GM13976 (cell line): ENCODE measurements at places on chromosomes 5 and 9.

DNA sequence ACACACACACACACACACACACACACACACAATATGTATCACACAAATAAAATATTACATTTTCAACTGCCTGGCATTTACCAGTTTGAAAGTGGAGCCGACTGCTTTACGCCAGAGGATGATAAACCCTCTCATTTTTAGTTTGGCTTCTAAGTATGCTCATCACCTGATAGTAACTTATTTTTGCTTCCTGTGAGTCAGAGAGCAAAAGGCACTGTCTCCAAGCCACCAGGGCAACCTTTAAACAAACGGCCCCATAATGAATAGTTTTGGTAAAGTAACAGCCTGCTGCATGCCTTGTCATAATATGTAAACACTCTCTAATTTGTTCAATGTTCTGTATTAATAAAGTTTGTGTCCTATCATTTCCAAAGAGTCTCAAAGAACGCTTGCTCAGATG lies 26.9 kb downstream of the KLF4 start:
- no peak for DNase-seq

DNA sequence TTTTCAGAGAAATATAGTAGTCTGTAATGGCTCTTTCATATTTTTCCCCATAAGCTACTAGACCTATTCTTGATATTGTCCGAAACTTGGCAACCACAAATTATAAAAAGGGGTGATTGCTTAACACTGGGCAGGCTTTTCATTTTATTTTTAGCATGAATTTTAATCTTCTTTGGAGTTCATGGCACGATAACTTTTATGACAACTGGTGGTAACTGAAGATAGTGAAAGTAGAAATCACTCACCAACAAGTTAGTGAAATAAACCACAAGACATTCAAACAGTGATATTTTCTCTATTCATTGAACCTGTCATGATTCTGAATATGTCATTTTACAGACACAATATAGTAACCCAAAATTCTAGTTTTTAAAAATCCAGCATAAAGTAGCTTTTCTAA lies 213.9 kb downstream of the PRDM9 start:
- no peak for DNase-seq

DNA sequence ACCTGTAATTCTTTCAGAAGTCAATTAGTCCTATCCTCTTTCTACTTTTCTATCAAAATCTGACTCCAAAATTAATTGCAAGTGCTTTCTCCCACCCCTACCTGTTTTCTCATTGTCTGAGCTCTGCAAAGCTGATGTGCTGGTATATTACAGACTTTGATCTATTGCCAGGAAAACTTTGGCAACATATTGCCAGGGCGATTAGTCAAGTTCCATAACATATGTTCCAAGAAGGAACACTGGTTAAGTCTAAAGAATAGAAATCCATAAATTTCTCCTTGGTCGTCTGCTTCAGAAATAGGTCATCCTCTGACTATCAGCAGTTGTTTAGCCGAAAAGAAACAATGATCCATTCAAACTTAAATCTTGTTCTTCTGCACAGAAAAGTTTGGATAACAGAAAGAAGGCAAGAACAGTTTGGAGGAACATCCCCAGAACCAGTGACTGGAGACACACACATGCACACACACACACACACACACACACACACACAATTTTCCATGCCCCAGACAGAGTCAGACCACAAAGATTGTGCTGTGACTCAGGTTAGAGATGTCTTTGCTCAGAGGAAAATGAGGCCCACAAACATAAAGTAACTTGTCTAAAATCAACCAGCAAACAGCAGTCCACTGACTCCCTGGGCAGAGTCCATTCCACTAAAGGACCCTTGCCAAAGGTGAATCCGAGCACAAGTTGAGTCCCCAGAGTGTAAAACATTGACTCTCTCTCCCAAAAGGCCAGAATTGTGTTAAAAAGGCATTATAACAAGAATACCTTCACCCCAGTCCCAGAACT lies 202.1 kb downstream of the DEPDC1B start:
- DNase-seq, result no peak

- no peak for DNase-seq
These were observed 581.4 kb downstream of the CDK5RAP2 start for GRCh38 chr9:119998614-119999013.

DNA sequence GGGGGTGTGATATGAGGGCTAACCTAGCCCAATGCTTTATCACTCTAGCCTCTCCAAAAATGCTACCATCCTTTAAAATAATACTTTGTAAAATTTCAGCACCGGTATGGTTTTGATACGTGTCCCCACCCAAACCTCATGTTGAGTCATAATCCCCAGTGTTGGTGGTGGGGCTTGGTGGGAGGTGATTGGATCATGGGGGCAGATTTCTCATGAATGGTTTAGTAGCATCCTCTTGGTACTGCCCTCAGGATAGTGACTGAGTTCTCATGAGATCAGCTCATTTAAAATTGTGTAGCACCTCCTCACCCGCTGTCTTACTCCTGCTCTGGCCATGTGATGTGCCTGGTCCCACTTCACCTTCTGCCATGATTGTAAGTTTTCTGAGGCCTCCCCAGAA lies 35.0 kb upstream of the ANKH start:
- DNase-seq, result no peak

DNA sequence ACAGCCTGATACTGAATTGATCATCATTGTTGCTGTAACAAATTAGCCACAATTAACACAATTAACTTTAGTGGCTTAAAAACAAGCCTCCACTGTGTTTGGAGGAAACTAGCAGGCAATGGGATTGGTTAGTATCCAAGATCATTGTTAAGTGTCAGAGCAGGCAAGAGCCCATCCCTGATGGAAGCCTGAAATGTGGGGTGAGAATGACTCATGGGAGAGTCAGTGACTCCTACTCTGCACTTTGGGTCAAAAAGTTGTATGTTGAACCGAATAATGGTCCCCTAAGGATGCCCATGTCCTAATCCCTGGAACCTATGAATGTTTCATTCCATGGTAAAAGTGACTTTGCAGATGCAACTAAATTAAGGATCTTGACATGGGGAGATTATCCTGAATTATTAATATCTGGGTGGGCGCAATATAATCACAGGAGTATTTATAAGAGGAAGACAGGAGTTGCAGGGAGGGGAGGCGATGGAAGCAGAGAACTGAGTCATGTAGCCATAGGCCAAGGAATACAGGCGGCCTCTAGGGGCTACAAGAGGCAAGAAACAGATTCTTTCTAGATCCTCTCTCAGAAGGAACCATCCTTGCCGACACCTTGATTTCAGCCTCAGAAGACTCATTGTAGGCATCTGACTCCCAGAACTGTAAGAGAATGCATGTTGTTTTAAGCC lies 28.8 kb downstream of the ALG2 start:
- DNase-seq, result no peak

GRCh38 chr9:134316449-134317160 lies 9.7 kb upstream of the RXRA start:
- DNase-seq, result no peak
